ENCODE measurements at places on chromosomes 2 and 18.

DNA sequence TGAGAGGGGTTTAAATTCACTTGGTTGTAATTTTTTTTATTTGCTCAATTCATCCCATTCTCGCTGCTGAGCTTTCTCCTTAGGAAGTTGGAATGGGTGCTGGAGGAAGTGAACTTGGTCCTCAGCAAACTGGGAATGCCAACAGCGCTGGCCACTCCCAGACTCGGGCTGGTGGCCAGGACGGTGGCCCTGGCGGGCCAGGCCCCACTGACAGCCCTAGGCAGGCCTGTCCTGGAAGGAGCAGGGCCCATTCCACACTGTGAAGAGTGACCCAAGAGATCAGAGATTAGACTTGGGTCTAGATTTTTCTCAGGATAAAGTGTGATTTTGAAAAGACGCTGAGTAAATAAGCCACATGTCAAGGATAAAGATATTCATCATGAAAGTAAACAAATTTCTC is 132.7 kb downstream of the HDAC4 start:
- DNase-seq, result no peak

DNA sequence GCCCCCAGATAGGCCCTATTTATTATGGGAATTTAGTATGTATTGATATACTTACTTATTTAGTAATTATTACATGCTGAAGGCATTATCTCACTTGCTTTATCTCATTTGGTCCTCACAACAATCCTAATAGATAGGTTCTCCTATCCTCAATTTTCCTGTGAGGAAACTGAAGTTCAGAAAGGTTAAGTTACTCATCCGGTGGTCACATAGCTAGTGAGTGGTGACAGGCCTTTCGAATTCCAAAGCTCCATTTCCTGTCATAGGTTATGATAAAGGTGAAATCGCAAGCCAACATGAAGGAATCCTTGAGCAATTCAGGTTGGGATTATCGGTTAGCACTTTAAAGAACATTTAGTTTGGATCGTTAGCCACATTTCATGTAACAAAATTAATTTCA is 33.3 kb downstream of the NAB1 start:
- DNase-seq, result no peak

GRCh38 chr2:85547089-85547858 is 8.3 kb downstream of the MAT2A start:
- DNase-seq, result no peak

- DNase-seq, result no peak
Measured at GRCh38 chr18:40380686-40381439, 1574.2 kb upstream of the PIK3C3 start.

GRCh38 chr2:135960656-135961551 is 24.5 kb downstream of the DARS1 start:
- no peak for DNase-seq

GRCh38 chr18:23825496-23825895 is 136.2 kb downstream of the LAMA3 start:
- no peak for DNase-seq

All from GM18507 (cell line).